Stimulated activated CD8-positive, alpha-beta memory T cell treated with anti-CD3 and anti-CD28 coated beads, Interleukin-15, amount 100 ng/mL, for 48 hours (primary cell): ENCODE measurements at places on chromosomes 16 and 17.

GRCh38 chr16:51839727-51840462, 688.8 kb upstream of the SALL1 start:
- no peak for DNase-seq

DNA sequence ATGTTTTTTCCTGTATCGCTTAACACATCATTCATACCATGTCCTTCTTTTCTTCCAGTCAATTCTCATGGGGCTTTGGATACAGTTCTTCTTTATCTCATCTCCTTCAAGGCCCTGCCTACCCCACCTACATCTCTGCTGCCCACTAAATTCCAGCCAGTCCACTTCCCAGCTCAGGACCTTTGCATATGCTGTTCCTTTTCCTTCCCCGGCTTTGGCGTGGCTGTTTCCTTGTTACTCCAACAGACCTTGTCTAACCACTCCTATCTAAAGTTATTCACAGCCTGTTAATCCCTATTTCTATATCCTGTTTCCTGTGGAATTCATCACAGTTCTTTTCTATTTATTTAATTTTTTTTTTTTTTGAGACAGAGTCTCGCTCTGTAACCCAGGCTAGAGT, 6.6 kb upstream of the STAT3 start:
- DNase-seq, result no peak

DNA sequence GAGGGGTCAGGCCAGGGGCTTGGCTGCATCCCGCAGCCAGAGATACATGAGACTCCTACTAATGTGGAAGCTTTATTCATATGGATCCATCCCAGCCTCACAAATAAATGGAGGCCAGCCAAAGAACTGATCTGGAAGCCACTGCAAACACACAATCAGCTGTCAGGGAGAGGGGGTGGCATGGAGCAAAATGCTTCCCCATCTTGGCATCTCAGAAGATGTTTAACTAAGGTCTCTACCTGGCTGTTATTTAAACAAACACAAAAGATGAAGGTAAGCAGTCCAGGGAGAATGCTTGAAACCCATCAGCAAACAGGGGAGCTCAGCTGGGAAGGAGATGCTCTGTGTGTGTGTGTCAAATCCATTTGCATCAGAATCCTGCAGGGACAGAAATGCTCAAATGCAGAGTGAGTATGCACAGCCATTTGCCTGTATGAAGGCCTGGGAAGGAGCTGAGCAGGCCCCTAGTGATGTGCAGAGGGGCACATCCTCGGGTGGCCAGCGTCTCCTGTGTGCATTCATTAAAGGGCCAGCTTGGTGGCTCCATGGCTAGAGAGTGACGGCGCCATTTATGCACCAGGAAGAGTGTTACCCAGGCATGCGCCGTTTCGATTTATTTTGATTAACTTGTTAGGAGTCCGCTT, 34.2 kb upstream of the IRX3 start:
- DNase-seq, result no peak

DNA sequence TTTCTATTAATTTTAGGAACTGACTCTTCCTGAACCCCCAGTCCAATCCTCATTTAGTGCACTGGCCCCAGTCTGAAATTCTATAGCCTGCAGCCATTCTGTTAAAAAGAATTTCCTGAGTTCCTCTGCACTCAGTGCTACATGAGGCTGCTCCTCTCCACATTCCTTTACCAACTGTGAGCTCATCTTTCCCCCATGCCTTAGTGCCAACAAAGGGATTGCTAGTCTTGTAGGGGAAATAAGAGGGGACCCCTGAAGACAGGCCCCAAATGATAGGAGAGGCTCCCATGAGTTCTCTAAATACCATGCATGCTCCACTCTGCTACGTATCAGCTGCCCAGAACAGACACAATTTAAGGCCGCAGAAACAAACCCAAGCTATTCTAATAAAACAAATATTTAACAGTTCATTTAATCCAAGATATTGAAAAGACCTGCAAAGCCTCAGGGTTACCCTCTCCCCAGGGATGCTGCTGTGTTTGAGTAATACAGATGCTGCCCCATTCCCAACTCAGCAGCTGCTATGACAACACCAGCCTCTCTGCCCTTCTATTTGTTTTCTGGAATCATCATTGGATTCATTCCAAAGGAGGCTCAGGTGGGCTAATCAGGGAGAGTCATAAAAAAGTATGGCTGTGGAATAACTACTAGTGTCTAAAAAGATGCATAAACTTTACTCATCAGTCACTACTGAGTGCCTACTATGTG, 228.5 kb downstream of the TOX3 start:
- no peak for DNase-seq

- DNase-seq, result peak; percentile 65
These were observed 22.1 kb downstream of the COX4I1 start for GRCh38 chr16:85821390-85822135.

DNA sequence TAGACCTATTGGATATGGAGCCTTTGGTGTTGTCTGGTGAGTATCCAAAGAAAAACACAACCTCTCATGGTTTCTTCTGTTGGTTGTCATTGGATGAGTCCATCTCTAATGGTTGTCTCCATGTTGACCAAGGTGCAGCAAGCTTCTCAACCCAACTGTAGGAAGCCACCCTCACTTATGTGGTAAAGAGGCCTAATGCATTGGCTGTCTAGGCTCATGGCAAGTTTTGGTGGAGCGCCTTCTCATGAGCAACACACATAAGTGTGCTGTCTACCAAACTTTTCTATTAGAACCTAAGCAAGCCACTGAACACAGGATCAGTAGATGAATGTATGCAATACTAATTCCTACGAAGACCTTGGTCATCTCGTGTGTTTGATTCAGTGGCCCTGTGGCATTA, 819 bp downstream of the NLK start:
- DNase-seq, result no peak

- DNase-seq, result no peak
These were observed 35.7 kb downstream of the CYB5D2 start for GRCh38 chr17:4178651-4179050.

GRCh38 chr16:85998868-85999729, 100.1 kb downstream of the IRF8 start:
- no peak for DNase-seq

- no peak for DNase-seq
These were observed 19.6 kb upstream of the N4BP1 start for GRCh38 chr16:48629531-48629930.

GRCh38 chr16:89001117-89002027, 24.4 kb upstream of the CBFA2T3 start:
- DNase-seq, result no peak

DNA sequence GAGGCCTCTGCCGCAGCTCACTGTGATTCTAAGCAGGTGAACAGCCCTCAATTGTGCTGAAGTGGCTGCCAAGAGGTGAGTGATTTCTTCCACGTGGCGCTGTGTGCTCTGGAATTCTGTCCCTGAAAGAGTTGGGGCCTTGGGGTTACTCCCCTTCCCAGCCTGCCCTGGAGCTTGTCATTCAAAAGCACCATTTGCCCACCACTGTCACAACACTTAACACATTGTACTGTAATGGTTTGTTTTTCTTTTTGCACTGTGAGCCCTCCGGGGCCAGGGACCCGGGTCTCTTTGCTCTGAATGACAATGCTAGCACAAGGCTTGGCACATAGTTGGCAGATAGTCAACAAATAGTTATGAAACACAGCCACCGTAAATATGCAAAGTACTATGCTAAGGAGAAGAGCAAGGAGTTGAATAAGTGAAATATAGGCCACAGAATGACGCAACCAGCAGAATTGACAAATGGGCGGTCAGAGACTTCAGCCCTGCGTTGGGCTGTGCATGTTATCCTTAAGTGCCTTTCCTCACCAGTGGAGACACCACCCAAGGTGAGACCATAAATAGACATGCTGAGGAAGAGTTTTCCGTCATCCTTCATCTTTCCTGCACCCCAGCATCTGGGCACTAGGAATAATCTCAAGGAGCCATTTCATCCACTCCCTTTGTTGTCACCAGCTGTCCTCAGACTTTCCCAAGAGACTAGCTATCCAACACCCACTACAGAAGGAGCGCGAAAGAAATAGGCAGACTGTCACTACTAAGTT, 112.0 kb upstream of the DNAH9 start:
- DNase-seq, result no peak

- DNase-seq, result no peak
These were observed 76.8 kb downstream of the AIPL1 start for GRCh38 chr17:6358131-6358530.

GRCh38 chr16:22292320-22292719, 4.9 kb upstream of the POLR3E start:
- DNase-seq, result no peak

GRCh38 chr16:17994027-17994426, 342.5 kb downstream of the NPIPA8 start:
- DNase-seq, result no peak

- DNase-seq, result no peak
These were observed 29.0 kb downstream of the RBBP6 start for GRCh38 chr16:24568392-24568791.

GRCh38 chr17:68435876-68436842, 21.1 kb downstream of the WIPI1 start:
- peak; percentile 64 for DNase-seq

GRCh38 chr17:66687570-66688284, 147.2 kb upstream of the CACNG5 start:
- no peak for DNase-seq

GRCh38 chr16:51002881-51003490, 148.1 kb downstream of the SALL1 start:
- DNase-seq, result no peak

- no peak for DNase-seq
These were observed 15.2 kb downstream of the CLTC start for GRCh38 chr17:59634632-59635541.

- peak; percentile 69 for DNase-seq
These were observed 7.3 kb upstream of the CBX8 start for GRCh38 chr17:79803997-79804855.

GRCh38 chr17:30930495-30930894, 8.8 kb downstream of the ADAP2 start:
- no peak for DNase-seq

- DNase-seq, result no peak
These were observed 17.2 kb downstream of the IQCK start for GRCh38 chr16:19735074-19735867.

DNA sequence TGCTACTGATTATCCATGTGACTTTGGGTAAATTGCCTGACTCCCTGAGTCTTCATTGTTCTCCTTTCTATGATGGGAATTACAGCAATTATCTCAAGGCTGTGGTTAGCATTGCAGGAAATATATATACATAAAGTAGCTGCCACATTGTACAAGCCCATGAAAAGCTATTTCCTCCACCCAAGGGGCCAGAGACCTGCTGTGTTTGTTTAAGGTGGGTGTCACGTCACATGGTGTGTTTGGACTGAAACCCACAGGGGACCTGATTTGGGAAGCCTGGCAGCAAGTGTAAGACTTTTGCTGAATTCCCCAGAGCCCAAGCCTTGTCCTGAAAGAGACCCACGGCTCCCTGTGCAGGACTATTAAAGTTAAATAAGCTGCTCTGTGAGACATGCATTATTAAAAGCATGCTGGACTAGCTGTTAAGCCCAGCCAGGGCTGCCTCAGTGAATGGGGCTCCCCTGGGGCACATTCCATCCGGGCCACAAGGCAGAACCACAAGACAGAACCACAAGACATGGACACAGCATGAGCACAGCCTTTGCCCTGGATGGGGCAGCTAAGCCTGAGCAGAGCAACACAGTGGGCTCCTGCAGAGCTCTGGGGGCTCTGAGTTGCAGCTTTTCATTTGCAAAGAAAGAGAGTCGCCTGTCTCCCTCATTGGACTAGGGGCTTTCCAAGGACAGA, 148.9 kb downstream of the SPACA3 start:
- no peak for DNase-seq

GRCh38 chr17:45273551-45273957, 11.7 kb upstream of the SPATA32 start:
- no peak for DNase-seq

DNA sequence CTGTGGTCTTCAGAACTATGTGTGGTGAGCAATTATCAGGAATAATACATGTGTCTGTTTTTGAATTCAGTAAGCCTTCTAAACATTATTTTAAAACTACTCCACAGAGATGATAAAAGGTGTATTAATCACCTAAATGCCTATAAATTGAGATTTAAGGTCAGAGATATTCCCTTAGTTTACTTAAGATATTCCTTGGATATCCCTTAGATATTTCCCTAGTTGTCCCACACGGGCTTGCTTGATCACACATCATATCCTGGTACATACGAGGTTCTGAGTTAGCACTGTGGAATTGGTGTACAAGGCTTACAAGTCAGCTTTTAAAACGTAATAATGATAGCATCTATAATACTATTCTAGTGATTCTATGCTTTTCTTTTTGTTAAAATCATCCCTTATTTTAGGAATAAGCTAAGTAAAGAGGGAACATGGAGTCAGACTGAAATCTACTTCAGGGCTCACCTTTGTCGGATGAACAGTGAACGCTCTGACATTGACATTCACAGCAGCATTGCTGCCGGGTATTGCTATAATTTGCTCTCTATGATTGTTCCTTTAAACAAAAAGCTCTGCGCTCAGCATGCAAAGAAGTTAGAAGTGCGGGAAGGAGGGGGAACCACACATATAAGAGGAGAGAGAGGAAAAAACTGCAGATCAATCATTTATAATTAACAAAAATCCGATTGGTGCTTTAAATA, 136.5 kb downstream of the SKAP1 start:
- no peak for DNase-seq

DNA sequence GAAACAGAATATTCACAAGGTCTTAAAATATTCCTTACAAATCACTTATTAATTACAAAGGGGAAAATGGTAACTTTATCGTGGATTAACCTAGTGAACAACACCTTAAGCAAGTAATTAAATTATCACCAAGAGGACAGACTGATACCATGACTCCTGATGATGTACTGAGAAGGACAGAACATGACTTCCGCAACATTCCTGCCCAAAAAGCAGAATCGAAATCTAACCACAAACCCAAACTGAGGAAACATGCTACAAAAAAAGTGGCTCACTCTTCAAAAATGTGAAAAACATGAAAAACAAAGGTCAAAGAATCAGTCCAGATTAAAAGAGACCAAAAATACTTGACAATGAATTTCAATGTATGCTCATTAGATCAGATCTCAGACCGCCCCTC, 151.5 kb downstream of the AATF start:
- DNase-seq, result no peak
